ENCODE measurements at places on chromosomes 4 and X.

DNA sequence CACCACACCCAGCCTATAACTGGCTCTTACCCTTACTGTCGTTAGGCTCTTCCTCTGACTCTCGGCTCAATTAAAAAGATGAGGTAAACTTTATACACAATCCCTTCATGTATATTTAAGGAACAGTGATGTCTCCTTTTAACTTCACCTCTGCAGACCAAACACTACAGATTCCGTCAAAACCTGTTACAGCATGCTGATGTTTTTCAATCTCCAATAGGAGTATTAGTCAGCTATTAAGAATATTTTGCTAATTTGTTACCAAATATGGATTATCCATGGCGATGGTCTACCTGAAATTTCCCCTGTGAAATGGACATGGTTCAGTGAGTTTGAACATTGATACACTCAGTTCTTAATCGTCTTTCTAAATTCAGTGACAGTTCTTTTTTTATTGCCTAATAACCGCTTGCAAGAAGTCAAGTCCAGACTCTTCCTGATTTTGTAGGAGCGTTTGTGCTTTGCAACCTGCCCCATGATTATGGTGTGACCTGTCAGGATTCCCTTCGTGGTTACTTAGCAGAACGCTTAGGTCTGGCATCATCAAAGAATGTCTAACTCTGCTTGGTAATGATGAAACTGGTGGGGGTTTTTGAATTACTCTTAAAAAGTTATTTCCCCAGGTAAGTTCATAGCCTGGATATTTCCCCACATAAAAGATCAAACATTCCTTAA lies 72.2 kb upstream of the STOX2 start:
- DNase-seq, result no peak

- DNase-seq, result no peak
Measured at GRCh38 chr4:118957722-118958445, 69.2 kb downstream of the SYNPO2 start.

GRCh38 chr4:121050300-121050699 lies 22.0 kb downstream of the NDNF start:
- DNase-seq, result no peak

- DNase-seq, result no peak
Measured at GRCh38 chr4:92506933-92507332, 203.2 kb downstream of the GRID2 start.

GRCh38 chr4:55158957-55159356 lies 33.6 kb upstream of the KDR start:
- DNase-seq, result no peak
